H1 (cell line): ENCODE measurements at places on chromosomes 7 and 10. TPM values are rescaled to one million over a fixed set of nuclear protein-coding genes. Genes with fewer than 3 reads are reported as not detected.

The SPDYE9 gene
- not detected in 2 replicates for total RNA-seq

The EDRF1 gene
- total RNA-seq: 35.7 and 37.8 TPM in 2 replicates

The HDAC9 gene
- total RNA-seq: 9.4 and 13.1 TPM in 2 replicates

The HTR7 gene
- 24.6 and 26.9 TPM in 2 replicates for total RNA-seq

The SLF2 gene
- total RNA-seq: 20.1 and 20.9 TPM in 2 replicates

The VGF gene
- 7.0 and 7.4 TPM in 2 replicates for total RNA-seq

The EPHB4 gene
- total RNA-seq: 113 and 122 TPM in 2 replicates

DNA sequence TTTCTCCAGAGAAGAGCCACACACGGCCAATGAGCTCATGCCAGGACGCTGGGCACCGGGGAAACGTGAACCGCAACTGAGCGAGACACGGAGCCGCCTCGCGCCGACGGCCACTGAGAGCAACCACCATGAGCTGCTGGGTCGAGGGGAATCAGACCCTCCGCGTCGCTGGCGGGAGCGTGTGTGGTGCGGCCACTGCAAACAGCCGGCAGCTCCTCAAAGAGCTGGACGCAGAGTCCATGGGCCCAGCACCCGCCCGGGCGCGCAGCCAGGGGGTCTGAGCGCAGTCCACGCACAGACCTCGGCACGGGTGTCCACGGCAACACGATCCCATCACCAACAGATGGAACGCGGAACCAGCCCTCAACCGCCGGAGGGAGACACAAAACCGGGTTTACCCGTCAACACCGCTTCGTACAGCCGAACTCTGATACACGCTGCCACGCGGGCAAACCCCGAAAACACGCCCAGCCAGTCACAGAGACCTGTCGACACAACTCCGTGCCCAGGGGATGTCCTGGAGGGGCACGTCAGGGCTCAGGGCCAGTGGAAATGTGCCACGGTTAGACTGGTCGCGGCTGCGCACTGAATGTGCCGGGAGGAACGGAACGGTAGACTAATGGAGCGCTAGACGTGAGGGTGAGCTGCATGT, 147.1 kb downstream of the ELFN1 start:
- no peaks in the 10 kb centered on the region for H3K36me3 ChIP-seq
- H3K27ac ChIP-seq: no peak overlapping the region
- no peaks in the 10 kb centered on the region for H3K4me1 ChIP-seq
- H3K27me3 ChIP-seq: no peaks in the 10 kb centered on the region
- H3K4me3 ChIP-seq: no peak overlapping the region
- no peak for DNase-seq

DNA sequence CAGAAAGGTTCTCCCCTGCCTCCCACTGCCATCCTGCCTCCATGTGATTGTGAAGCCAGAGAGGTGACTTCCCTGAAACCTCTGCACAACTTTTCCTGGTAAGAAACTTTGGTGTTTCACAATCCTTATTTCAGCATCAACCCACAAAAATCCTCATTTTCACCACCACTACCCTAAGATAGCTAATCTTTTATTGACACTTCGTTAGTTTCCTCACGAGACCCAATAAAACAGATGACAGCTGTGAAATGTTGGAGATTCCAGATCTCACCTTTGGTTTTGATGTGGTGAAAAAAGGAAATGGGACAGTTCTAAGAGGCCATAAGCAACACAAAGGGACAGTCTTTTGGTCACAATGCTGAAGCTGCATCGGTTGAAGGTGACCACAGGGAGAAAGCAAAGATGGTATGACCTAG, 59.9 kb upstream of the TM9SF3 start:
- H3K27me3 ChIP-seq: no peaks in the 10 kb centered on the region
- no peak overlapping the region for H3K27ac ChIP-seq
- no peaks in the 10 kb centered on the region for H3K4me1 ChIP-seq

DNA sequence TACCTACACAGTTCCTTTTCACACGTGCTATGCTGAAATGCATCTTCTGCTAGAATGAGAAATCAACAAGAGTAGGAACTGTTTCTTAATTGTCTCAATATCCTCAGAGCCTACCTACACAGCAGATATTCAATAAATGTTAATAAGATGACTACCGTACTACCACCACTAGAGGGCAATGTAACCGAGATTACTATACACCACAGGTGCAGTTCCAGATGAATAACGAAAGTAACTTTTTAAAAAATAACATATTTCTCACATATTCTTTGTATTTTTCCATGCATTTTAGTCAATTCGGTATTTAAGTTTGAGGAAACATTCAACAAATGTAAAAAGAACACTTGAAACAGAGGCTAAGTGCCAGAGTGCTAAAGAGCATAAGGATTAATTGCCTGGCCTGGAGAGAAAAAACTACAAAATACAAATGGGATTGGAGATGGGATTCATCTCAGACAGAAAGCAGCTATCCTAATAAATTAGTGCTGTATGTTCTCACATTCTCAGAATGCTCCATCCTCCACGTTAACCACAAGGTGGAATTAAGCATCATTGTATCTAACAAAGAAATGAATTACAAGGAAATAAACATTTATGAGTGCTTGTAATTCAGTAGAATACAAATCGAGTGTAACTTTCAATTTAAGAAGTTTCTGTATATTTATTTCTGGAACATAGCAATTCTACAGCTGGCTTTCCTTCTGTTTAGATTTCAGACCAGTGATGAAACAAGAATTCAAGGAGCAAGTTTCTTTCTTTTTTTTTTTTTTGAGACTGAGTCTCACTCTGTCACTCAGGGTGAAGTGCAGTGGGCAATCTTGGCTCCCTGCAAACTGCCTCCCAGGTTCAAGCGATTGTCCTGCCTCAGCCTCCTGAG, 20.3 kb upstream of the HECTD2 start:
- H3K4me3 ChIP-seq: no peak overlapping the region
- no peaks in the 10 kb centered on the region for H3K27me3 ChIP-seq
- no peak for DNase-seq

GRCh38 chr10:101224910-101225823, 4.1 kb downstream of the LBX1 start:
- H3K27me3 ChIP-seq: peaks cover 100% of the 10 kb centered on the region
- H3K4me3 ChIP-seq: no peak overlapping the region
- no peaks in the 10 kb centered on the region for H3K36me3 ChIP-seq
- H3K4me1 ChIP-seq: no peaks in the 10 kb centered on the region

- DNase-seq: no peak
- H3K4me1 ChIP-seq: no peaks in the 10 kb centered on the region
- H3K27ac ChIP-seq: no peak overlapping the region
- H3K4me3 ChIP-seq: no peak overlapping the region
- no peaks in the 10 kb centered on the region for H3K36me3 ChIP-seq
Measured at GRCh38 chr7:134500406-134500805, 27.0 kb upstream of the AKR1B10 start.

DNA sequence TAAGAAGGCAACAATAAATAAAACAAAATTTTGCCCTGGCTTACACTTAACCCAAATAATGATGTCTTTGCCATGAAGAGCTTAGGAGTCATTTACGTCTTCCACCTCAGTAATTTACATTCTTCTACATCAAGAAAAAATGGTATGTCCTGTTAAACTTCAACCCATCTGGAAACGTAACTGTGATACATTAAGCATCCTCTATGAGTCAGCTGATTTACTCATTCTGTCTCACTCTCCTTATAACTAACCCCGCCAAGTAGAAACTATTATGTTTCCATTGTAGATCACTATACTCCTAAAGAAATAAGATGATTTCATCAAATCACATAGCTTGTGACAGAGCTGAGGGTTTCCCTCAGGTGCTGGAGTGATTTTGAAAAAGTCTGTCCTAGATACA, 330.7 kb downstream of the CDC14C start:
- no peaks in the 10 kb centered on the region for H3K27me3 ChIP-seq
- DNase-seq: no peak
- H3K27ac ChIP-seq: no peak overlapping the region
- H3K4me3 ChIP-seq: no peak overlapping the region
- H3K36me3 ChIP-seq: no peaks in the 10 kb centered on the region

DNA sequence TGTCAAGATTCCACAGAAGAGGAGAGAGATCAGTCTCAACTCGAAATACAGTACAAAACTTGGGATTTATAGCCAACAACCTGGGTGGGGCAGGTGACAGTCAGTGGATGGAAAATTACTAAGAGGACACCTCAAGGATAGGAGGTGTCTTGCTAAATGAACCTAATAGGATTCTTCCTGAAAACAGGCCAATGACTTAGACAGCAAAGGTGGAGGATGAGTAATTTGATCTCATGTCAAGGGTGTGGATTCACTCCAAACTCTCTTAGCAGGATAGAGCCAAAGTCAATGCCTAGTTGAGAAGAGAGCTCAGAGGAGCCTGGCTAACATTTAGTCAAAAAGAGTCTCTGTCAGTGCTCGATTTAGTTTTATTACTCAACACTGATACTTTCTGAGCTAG, 106.7 kb upstream of the INSYN2A start:
- no peaks in the 10 kb centered on the region for H3K27me3 ChIP-seq
- H3K4me1 ChIP-seq: peaks cover 2% of the 10 kb centered on the region
- no peak for DNase-seq

GRCh38 chr7:6317797-6318438, 45.5 kb upstream of the CYTH3 start:
- no peaks in the 10 kb centered on the region for H3K27me3 ChIP-seq
- H3K27ac ChIP-seq: no peak overlapping the region
- DNase-seq: no peak
- H3K4me1 ChIP-seq: no peaks in the 10 kb centered on the region
- no peaks in the 10 kb centered on the region for H3K36me3 ChIP-seq
